ENCODE measurements at places on chromosomes 11 and 22. TPM values are rescaled to one million over a fixed set of nuclear protein-coding genes. Genes with fewer than 3 reads are reported as not detected.

CHRM1 gene
- total RNA-seq, result not detected

MPZL2 gene
- 165 TPM for total RNA-seq

BATF2 gene
- not detected for total RNA-seq

USP2 gene
- total RNA-seq, result 2.5 TPM

PRRG4 gene
- 21.1 TPM for total RNA-seq

GRIK4 gene
- 0.25 TPM for total RNA-seq

FHIP1B gene
- 65.1 TPM for total RNA-seq

PKDREJ gene
- total RNA-seq, result not detected

TMPRSS4 gene
- total RNA-seq, result 20.9 TPM

LIN7C gene
- 30.9 TPM for total RNA-seq

CTSW gene
- total RNA-seq, result 0.74 TPM

ABCG4 gene
- total RNA-seq, result 3.2 TPM

PNPLA5 gene
- total RNA-seq, result not detected

FJX1 gene
- 7.4 TPM for total RNA-seq

DDIAS gene
- total RNA-seq, result 1.5 TPM

MMP1 gene
- total RNA-seq, result not detected

FOSL1 gene
- 20.9 TPM for total RNA-seq

OR10A2 gene
- not detected for total RNA-seq

VPREB1 gene
- total RNA-seq, result not detected
